ENCODE measurements at places on chromosomes 7 and 10. TPM values are rescaled to one million over a fixed set of nuclear protein-coding genes. Genes with fewer than 3 reads are reported as not detected.

GRCh38 chr10:36383349-36383748 is 741.3 kb upstream of the FZD8 start:
- H3K27ac ChIP-seq, result no peak overlapping the region
- no peak overlapping the region for H3K4me3 ChIP-seq
- DNase-seq, result no peak
- H3K27me3 ChIP-seq, result no peaks in the 10 kb centered on the region
- no peaks in the 10 kb centered on the region for H3K36me3 ChIP-seq
- H3K4me1 ChIP-seq, result no peaks in the 10 kb centered on the region

GRCh38 chr10:87053577-87054181 is 33.6 kb downstream of the FAM25A start:
- no peaks in the 10 kb centered on the region for H3K27me3 ChIP-seq
- H3K36me3 ChIP-seq, result peaks cover 44% of the 10 kb centered on the region
- H3K4me3 ChIP-seq, result no peak overlapping the region
- DNase-seq, result no peak
- H3K4me1 ChIP-seq, result no peaks in the 10 kb centered on the region

- no peak overlapping the region for H3K27ac ChIP-seq
- H3K27me3 ChIP-seq, result no peaks in the 10 kb centered on the region
- no peaks in the 10 kb centered on the region for H3K4me1 ChIP-seq
- no peak for DNase-seq
- H3K4me3 ChIP-seq, result no peak overlapping the region
Measured at GRCh38 chr10:72597897-72598296, 28.0 kb downstream of the MICU1 start.

DNA sequence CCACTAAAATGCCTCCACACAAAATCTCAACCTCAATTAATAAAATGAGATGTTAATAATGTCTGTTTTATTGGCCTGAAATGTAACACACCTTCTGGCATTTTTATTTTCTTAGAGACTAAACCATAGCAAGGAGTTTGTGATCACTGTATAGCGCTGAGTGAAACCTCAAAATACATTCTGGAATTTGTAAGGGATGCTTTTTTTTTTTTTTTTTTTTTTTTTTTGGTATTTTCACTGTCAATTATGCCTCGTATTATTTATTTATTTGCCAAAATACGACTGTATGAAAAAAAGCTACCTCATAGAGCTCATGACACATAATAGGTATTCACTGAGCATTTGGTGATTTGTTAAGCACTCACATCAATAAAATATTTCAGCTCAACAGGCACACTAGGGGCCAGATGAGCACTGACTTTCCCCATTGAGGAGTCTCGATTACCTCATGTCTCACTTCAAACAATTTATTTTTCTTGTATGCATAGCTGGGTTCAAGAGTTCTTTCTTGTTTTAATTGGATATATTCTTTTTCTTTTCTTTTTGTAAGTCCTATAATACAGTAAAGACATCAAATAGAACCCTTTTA is 36.5 kb downstream of the SEMA3C start:
- H3K4me3 ChIP-seq, result no peak overlapping the region
- no peaks in the 10 kb centered on the region for H3K27me3 ChIP-seq
- H3K36me3 ChIP-seq, result no peaks in the 10 kb centered on the region

DNA sequence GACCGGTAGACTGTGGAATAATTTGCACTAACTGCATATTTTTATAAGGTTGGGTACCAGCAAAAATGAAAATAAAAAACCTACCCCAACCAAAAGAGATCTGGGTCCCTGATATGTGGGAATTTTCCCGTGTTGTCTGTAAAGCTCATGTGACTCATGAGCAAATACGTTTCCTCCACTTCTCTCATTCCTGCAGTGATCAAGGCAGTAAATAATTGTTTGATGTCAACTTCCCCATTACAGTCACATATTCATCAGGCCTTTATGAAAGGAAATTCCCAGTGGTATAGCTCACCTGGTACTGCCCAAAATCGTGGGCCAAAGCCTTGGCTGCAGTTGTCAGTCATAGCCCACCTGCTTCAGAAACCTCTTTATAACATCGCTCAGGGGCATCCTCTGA is 166.0 kb upstream of the ANK3 start:
- no peak for DNase-seq
- no peaks in the 10 kb centered on the region for H3K36me3 ChIP-seq
- no peak overlapping the region for H3K27ac ChIP-seq
- H3K4me1 ChIP-seq, result no peaks in the 10 kb centered on the region
- no peaks in the 10 kb centered on the region for H3K27me3 ChIP-seq
- no peak overlapping the region for H3K4me3 ChIP-seq

- H3K4me1 ChIP-seq, result no peaks in the 10 kb centered on the region
- H3K27me3 ChIP-seq, result no peaks in the 10 kb centered on the region
- no peaks in the 10 kb centered on the region for H3K36me3 ChIP-seq
- no peak overlapping the region for H3K27ac ChIP-seq
- DNase-seq, result no peak
Measured at GRCh38 chr10:43940898-43941837, 292.5 kb upstream of the ZNF32 start.

GRCh38 chr10:110783509-110784107 is 88.1 kb upstream of the PDCD4 start:
- no peaks in the 10 kb centered on the region for H3K27me3 ChIP-seq
- H3K27ac ChIP-seq, result no peak overlapping the region
- H3K4me3 ChIP-seq, result no peak overlapping the region
- H3K4me1 ChIP-seq, result no peaks in the 10 kb centered on the region
- peaks cover 5% of the 10 kb centered on the region for H3K36me3 ChIP-seq

GRCh38 chr10:31118556-31118955 is 86.9 kb upstream of the ZNF438 start:
- no peak overlapping the region for H3K4me3 ChIP-seq
- no peaks in the 10 kb centered on the region for H3K4me1 ChIP-seq
- DNase-seq, result no peak
- H3K27ac ChIP-seq, result no peak overlapping the region
- H3K36me3 ChIP-seq, result no peaks in the 10 kb centered on the region

- H3K4me3 ChIP-seq, result no peak overlapping the region
- DNase-seq, result no peak
- H3K27ac ChIP-seq, result no peak overlapping the region
Measured at GRCh38 chr7:35355911-35356310, 102.0 kb upstream of the TBX20 start.

DNA sequence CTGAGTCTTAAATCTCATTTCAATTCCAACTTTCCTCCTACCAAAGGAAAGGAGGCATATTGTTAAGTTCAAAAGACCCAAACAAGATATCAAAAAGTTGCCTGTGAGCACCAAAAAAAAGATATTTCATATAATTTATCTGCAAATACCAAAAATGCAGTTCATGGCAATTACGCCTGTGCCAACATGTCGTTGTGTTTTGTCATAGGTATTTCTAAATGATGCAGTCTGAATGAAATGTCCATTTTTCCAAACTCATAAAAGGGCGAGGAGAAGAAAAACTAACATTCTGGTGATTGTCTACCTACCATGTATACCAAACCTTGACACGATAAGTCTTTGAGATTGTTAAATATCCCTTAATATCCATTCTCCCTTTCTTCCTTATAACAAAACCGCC is 109.8 kb downstream of the SGMS1 start:
- DNase-seq, result no peak

DNA sequence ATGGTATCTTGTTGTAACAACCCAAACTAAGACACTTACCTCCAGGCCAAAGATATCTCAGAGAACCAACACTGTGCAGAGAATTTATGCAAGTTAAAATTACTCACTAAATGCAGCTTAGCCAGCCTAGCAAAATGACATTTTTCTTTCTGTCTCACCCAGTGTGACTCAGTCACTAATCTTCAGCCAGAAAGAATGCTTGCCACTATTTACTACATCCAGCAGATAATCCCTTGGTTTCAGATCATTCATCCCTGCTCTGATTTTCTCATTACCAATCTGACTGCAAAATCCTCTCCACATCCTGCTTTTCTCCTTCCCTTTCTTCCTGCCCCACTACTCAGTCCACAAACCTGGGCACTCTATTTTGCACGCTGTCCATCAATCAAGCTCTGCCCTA is 93.5 kb upstream of the NEBL start:
- no peak overlapping the region for H3K4me3 ChIP-seq
- DNase-seq, result no peak

DNA sequence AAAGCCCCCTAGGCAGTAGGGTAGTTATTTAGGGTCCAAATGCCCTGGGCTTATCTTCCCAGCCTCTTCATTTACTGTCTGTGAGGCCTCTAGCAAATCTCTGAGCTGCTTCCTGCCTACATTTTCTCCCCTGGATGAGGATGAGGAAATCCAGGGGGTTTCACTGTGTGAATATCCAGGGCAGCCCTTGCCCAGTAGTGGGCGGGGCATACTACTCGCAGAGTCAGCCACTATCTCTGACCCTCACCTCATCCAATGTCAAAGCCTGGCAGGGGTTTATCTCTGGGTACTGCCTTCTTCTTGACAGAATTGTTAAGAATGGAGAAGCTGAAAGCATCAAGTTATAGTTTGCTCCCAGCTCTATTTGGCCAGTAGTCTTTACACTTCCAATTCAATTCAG is 48.9 kb downstream of the CUZD1 start:
- DNase-seq, result no peak
- no peaks in the 10 kb centered on the region for H3K4me1 ChIP-seq
- no peak overlapping the region for H3K27ac ChIP-seq

- no peaks in the 10 kb centered on the region for H3K4me1 ChIP-seq
- H3K36me3 ChIP-seq, result no peaks in the 10 kb centered on the region
- no peak overlapping the region for H3K27ac ChIP-seq
- DNase-seq, result peak; percentile 72
- no peaks in the 10 kb centered on the region for H3K27me3 ChIP-seq
- H3K4me3 ChIP-seq, result no peak overlapping the region
Measured at GRCh38 chr7:129343099-129343700, 91.0 kb upstream of the STRIP2 start.

GRCh38 chr7:155961241-155962190 is 149.3 kb upstream of the SHH start:
- peaks cover 16% of the 10 kb centered on the region for H3K27me3 ChIP-seq
- H3K36me3 ChIP-seq, result no peaks in the 10 kb centered on the region
- H3K4me1 ChIP-seq, result no peaks in the 10 kb centered on the region
- no peak overlapping the region for H3K4me3 ChIP-seq
- DNase-seq, result peak; percentile 49

GRCh38 chr7:148793590-148793989 is 90.5 kb downstream of the EZH2 start:
- H3K4me3 ChIP-seq, result no peak overlapping the region
- no peaks in the 10 kb centered on the region for H3K4me1 ChIP-seq
- H3K36me3 ChIP-seq, result peaks cover 82% of the 10 kb centered on the region
- no peak for DNase-seq

GRCh38 chr7:148924011-148924410 is 39.9 kb upstream of the EZH2 start:
- H3K27me3 ChIP-seq, result no peaks in the 10 kb centered on the region
- H3K36me3 ChIP-seq, result no peaks in the 10 kb centered on the region
- no peaks in the 10 kb centered on the region for H3K4me1 ChIP-seq
- no peak overlapping the region for H3K27ac ChIP-seq

GRCh38 chr10:37972396-37972795 is 4.1 kb downstream of the ZNF25 start:
- no peaks in the 10 kb centered on the region for H3K27me3 ChIP-seq
- no peaks in the 10 kb centered on the region for H3K4me1 ChIP-seq
- no peak for DNase-seq
- no peaks in the 10 kb centered on the region for H3K36me3 ChIP-seq
- no peak overlapping the region for H3K4me3 ChIP-seq
- no peak overlapping the region for H3K27ac ChIP-seq

GRCh38 chr10:66167816-66168215 is 758.0 kb upstream of the LRRTM3 start:
- H3K4me3 ChIP-seq, result no peak overlapping the region
- 0 out of 2 replicates have a peak, but pooled peaks cover 5% of the 10 kb centered on the region for H3K4me1 ChIP-seq
- H3K27ac ChIP-seq, result no peak overlapping the region
- H3K27me3 ChIP-seq, result no peaks in the 10 kb centered on the region
- peak; percentile 81 for DNase-seq

DNA sequence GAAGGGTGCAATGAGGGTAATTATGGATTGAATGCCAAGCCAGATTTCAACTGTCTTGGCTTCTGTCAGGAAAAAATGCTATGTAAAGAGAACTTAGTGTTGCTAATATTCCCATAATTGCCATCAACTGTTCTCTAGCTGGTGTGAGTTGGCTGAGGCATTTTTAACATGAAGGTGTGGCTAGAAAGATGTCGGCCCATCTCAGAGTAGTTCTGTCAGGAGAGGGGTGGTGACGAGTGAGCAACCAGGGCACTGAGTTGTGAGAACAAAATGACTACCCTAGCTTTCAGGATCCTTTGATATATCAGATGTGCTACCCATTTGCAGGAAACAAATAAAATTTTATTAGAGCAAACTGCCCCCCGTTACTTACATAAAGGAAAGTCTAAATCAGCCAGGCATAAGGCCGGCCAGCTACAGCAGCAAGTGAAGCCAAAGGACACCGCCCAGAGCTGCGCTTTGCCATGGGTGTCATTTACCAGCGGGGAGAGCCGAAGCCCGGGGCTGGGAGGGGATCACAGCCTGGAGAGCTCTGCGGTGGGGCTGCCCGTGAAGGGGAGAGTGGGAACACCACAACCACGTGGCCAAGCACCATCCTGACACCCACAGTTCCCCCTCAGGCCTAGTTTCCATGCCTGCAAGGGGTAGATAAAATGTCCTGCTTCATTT is 141.4 kb downstream of the ICA1 start:
- H3K4me1 ChIP-seq, result no peaks in the 10 kb centered on the region
- H3K4me3 ChIP-seq, result no peak overlapping the region
- H3K36me3 ChIP-seq, result no peaks in the 10 kb centered on the region
- no peak overlapping the region for H3K27ac ChIP-seq

DNA sequence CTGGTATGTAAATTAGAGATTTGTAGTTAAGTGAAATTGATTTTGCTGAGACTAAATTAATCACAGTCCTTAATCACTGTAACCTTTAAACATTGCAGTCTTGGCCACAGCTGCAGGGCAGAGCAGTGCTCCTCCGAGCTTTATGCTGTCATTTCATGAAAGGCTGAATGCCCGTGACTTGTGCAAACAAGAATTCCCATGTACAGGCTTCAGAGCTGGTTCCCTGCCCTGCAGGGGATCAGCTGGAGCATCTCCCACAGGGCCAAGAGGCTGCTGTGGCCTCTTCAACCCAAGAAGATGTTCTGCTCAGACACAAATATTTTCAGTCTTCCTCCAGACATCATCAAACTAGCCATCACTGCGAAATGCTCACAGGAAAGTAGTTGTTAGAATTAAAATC is 419.1 kb downstream of the AUTS2 start:
- H3K36me3 ChIP-seq, result no peaks in the 10 kb centered on the region
- no peak overlapping the region for H3K4me3 ChIP-seq
- no peak for DNase-seq
- no peak overlapping the region for H3K27ac ChIP-seq
- H3K4me1 ChIP-seq, result peaks cover 32% of the 10 kb centered on the region
- H3K27me3 ChIP-seq, result no peaks in the 10 kb centered on the region

GRCh38 chr7:83486536-83486935 is 162.4 kb downstream of the SEMA3E start:
- H3K27ac ChIP-seq, result no peak overlapping the region
- no peak overlapping the region for H3K4me3 ChIP-seq
- H3K27me3 ChIP-seq, result no peaks in the 10 kb centered on the region
- no peaks in the 10 kb centered on the region for H3K4me1 ChIP-seq
- H3K36me3 ChIP-seq, result no peaks in the 10 kb centered on the region

MOGAT3 gene
- total RNA-seq, result not detected

CYP2C19 gene
- total RNA-seq, result not detected

SVIL gene
- total RNA-seq, result 42.5 TPM

CBLL1 gene
- 43.2 TPM for total RNA-seq

CTNNA3 gene
- 2.7 TPM for total RNA-seq

GPR15LG gene
- total RNA-seq, result not detected

TMEM130 gene
- not detected for total RNA-seq

NPFFR1 gene
- not detected for total RNA-seq

SP8 gene
- total RNA-seq, result 2.5 TPM

DPP6 gene
- not detected for total RNA-seq

STX1A gene
- total RNA-seq, result 6.9 TPM

NPSR1 gene
- not detected for total RNA-seq

NUTM2B gene
- 0.51 TPM for total RNA-seq

GIMAP6 gene
- not detected for total RNA-seq

C7orf57 gene
- total RNA-seq, result 0.06 TPM
